Anterior cingulate cortex (tissue), 58 donors: ENCODE measurements at places on chromosomes 12 and 14.

DNA sequence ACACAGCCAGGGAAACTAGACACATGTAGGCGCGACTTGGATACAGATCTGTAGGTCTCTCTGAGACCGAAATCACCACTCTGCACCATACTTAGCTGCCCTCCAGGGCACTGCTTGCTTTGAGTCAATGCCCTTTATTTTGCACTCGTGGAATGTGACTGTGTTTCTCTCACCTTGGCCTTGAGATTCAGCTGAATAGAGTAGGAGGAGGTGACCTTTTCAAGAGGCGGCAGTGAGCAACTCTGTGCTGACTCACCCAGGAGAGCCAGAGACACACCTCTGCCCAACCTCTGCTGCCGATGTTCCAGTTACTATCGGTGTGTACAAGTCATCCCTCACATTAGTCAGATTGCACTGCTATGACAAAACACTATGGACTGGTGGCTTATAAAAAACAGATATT lies 583.4 kb downstream of the VRK1 start:
- no peak for DNase-seq

- DNase-seq, result no peak
These were observed 337.7 kb downstream of the IPO8 start for GRCh38 chr12:30357766-30358490.

DNA sequence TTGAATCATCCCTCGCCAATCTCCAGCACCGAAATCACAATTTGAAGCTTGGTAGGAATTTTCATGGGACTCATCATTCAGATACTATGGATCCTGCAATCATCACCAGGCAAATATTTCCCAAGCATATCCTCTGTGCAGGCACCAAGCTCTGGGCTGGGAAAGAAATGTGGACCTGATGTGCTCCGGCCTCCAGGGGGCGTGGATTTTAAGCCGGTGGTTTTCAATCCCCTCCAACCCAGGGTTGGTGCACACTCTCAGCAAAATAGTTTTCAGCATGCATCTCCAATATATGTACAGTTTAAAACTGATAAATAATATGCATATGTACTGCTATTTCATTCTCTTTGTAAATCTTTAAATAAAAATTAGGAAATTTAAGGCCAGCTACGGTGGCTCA lies 98.9 kb downstream of the RBM19 start:
- no peak for DNase-seq

DNA sequence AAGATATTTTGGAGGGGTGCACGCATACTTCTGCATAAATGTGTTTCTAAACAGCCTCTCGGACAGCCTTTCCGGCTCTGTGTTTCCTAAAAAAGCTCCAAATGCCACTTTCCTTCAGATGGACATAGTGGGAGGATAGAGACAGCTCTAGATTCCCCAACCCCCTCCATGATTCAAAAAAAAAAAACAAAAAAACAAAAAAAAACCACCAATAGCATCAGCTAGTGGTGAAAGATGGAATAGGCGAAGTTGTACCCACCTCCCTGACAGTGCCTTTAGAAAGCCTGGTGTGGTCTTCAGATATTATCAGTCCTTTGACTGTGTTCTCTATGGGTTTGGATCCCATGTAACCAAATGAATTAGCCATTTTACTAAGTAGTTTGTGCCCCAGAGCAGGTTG lies 94.1 kb downstream of the PHETA1 start:
- DNase-seq, result no peak

DNA sequence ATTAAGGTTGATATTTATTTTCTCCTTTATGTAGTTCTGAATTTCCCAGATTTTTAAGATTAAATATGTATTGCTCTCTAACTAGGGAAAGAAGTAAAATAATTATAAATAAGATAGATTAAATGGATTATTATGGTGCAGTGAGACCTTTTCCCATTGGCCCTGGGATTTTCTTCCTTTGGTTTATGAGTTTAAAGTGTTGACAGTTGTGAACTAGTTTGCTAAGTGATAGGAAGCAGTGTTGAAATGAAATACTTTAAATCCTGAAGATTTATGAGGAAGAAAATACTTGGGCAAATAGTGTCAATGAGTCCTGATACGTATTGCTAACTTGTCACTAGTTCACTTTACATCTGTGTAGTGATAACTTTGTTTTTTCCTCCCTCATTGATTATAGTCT lies 188.9 kb downstream of the RAD51B start:
- DNase-seq, result no peak

DNA sequence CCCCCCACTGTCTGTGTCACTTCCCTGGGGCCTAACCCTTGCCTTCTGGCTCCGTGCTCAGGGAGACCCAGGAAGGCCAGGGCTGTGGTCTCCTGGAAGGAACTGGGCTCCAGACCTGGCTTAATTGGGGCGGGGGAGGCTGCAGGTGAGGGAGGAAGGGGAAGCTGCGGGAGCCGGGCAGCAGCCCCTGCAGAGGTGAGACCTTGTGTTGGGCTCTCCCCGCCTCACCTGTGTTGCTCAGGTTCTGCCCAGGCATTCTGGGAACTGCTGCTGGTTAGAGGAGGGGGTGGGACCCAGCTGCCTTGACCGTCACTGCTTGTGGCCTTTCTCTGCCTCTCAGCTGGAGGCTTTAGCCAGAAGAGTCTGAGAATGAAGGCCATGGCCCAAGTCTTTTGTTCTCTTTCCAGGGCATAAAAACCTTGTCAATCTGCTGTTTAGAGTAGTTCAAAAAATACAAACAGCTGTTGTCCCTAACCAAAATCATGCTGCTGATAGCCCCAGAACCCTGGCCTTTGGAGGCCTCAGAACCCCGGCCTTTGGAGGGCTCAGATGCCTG lies 247.6 kb downstream of the CHST11 start:
- no peak for DNase-seq

DNA sequence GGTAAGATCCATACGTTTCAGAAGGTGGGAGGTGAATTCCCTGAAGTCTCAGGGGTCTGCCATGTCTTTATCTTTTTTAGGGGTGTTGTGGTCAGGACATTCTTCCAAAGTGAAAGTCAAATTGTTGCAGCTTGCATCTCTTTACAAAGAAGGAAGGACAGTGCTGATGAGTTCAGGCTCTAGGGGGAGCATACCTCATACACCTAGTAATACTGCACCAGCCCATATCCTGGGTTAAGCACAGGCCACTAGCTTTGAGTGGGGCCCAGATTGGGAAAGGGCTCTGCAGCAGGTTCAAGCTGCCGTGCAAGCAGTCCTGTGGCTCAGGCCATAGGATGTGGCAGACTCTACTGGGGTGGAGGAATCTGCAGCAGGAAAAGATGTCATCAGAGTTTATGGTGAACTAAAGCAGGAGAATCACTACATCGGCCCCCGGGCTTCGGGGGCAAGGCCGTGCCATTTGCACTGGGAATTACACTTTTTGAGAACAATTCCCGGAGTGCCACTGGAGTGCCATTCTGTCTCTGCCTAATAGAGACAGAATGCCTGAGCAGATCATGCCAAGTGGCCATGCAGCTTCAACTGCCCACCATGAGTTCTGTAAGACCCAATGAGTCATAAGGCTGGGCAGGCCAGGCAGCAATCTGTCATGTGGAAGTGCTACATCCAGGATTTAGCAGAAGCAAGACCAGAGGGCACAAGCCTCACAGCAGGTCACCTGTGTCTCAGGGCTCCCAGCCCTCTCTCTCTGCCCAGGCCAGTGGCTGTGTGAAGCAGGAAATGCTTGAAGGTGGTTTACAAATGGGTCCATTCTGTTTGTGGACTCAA lies 32.3 kb downstream of the DIO3 start:
- DNase-seq, result no peak

GRCh38 chr14:73760598-73761586 lies 46.7 kb upstream of the PNMA1 start:
- no peak for DNase-seq

DNA sequence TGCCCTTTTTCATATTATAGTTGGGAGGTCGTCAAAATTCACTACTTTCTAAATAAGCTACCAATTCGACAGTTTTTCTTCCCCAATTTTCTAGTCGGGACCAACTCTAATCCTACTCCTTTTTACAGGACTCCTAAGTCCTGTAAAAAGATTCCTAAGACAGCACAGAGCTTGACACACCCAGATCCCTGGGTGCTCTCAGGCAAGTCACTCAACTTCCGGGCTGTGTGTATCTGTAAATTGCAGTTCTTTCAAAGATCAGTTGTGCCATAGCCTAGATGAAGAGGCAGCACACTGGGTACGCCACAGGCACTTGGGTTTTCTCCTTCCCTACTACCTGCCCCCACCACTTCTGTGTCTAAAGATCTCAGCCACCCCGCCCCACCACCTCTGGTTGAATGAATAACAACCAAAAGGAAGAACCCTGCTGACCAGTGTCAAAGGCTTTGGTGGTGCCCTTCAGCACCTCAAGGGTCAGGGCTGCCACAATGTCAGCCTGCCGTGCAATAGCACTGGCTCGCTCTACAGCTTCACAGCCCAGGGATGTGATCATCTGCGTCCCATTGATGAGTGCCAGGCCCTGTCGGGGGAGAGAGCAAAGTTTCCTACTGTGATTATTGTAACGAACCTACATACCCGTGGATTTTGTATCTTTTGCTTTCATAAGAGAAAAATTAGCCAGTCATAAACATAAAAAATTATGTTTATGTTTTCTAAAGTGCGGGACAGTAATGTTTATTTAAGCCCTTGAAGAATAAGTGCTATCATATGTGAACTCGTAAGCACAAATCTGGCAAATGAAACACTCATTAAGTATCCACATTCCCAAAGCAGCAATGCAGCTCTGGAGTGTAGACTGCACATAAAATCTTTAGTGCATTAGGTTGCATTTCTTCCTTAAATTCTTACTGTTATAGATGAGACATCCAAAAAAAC lies 9.2 kb downstream of the HAL start:
- DNase-seq, result no peak

- no peak for DNase-seq
These were observed 5.7 kb downstream of the WNT5B start for GRCh38 chr12:1634590-1635191.

GRCh38 chr12:112870267-112870980 lies 36.3 kb upstream of the OAS1 start:
- no peak for DNase-seq

GRCh38 chr14:35932136-35932535 lies 106.0 kb downstream of the BRMS1L start:
- no peak for DNase-seq

DNA sequence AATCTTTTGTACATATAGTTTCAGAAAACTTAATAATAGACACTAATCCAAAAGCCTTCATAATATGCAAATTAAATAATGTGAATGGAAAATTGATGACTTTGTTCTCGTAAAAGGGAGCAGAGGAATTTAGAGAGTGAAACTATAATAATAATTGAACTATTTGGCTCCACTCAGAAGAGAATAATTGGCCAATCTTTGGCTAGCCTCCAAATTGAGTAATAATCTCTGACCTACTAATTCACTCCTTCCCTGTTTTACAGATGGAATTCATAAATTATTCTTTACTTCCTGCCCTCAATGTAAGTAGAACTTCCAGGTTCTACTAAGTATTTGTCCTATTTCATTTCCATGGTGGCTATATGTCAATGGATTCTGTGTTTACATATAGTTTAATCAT lies 15.8 kb downstream of the TRIM9 start:
- DNase-seq, result no peak

DNA sequence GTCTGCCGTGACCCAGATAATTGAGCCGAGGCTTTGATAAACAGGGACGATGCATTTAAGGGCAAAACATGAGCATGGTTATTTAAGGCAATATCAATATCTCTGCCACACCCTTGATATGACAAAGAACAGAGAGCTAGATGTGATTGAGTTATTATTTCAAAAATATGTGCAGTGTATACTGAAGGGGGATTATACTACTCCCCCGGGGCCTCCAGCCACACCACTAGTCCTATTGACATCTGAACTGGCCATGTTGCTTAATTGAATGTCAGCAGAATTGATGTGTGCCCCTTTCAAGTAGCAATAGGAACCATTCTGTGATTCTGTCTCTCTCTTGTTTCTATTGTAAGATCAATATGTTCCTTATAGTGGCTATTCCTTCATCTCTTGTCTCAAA lies 794.8 kb upstream of the SEL1L start:
- no peak for DNase-seq

DNA sequence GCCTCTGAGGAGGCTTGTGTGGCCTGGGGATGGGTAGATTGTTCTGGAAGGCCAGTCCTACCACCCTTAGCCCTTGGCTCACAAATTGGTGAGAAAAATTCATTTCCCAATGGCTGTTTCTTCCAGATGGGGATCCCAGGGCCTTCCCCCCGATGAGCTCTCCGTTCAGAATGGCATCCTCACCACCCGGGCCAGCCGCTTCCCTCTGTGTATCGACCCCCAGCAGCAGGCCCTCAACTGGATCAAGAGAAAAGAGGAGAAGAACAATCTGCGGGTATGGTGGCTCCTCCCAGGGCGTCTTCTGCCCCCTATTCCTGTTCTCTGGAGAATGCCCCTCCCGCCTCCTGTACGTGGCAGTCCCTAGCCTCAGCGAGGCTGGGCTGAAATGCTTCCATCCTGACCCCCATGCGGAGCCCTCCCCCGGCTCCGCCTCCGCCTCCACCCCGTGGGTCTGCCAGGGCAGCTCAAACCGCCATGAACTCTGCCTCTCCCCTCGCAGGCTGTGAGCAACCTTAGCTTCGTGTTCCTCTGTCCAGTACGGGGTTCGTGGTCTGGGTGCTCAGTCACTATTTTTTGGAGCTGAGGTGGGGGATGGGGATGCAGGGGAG lies 57.8 kb downstream of the CCDC92 start:
- DNase-seq, result no peak

DNA sequence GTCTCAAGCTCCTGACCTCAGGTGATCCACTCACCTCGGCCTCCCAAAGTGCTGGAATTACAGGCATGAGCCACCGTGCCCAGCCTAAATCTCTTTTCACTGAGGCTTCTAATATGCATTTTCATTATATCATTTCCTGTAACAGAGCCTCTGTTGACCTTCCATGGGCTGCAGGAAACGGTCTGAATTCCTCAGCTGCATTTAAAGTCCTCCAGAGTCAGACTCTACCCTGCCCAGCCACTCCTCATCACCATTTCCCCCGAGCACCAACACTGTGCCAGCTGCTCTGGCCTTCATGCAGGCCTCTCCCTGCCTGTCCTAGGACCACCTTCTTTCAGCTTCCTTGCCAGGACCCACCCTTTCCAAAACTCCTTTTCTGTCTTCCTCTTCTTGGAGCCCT lies 9.8 kb upstream of the NFKBIA start:
- DNase-seq, result no peak

DNA sequence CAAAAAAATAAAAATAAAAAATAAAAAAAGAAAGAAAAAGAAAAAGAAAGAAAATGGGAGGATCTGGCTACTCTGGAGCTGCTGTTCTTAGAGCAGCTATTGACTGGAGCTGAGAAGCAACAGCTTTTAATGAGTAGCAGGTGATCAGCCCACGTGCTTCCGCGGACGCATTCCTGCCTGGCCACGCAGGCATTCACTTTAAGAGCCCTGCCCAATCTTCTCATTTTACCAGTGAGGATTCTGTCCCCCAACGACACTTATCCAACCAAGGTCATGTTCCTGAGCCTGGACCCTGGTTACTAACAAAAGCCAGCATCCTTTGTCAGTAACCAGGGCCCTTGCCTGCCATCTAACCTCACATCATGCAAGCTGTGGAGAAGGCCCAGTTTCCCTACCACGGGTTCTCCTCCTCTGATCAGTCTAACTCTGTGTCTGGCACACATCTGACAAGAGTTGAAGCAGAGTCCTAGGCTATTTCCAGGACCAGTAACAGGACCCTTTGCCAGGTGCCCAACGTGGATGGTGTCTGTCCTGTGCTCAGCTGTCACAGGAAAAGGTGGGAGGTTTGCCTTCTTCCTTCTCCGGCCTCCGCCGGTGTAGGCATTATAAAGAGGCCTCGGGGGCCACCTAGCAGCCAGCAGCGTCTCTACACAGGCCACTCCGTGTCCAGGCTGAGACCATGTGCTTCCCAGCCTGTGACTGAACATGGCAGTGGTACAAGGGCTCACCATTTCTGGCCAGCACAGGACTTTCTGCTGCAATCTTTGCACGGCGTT lies 60.9 kb upstream of the GPATCH2L start:
- DNase-seq, result peak; percentile 16

GRCh38 chr14:76729953-76730505 lies 31.2 kb upstream of the VASH1 start:
- no peak for DNase-seq
